Stimulated activated CD4-positive, alpha-beta T cell treated with anti-CD3 and anti-CD28 coated beads, Interleukin-1b, Interleukin-23, amount 100 ng/mL, for 1 hour (primary cell): ENCODE measurements at places on chromosomes 12 and 14.

- DNase-seq: no peak
Measured at GRCh38 chr12:108594-108993, 42.0 kb downstream of the IQSEC3 start.

GRCh38 chr14:98512501-98513251, 759.3 kb downstream of the BCL11B start:
- no peak for DNase-seq

DNA sequence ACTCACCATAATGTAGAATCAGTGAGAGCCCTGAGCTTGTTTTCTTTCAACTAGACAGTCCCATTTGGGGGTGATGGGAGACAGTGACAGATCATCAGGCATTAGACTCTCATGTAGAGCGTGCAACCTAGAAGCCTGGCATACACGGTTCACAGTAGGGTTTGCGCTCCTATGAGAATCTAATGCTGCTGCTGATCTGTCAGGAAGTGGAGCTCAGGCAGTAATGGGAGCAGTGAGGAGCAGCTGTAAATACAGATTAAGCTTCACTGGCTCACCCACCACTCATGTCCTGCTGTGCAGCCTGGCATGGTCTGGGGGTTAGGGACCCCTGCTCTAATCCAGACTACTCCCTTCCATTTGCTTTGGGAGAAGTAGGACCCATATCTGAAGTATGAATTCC, 55.6 kb downstream of the FNTB start:
- no peak for DNase-seq

DNA sequence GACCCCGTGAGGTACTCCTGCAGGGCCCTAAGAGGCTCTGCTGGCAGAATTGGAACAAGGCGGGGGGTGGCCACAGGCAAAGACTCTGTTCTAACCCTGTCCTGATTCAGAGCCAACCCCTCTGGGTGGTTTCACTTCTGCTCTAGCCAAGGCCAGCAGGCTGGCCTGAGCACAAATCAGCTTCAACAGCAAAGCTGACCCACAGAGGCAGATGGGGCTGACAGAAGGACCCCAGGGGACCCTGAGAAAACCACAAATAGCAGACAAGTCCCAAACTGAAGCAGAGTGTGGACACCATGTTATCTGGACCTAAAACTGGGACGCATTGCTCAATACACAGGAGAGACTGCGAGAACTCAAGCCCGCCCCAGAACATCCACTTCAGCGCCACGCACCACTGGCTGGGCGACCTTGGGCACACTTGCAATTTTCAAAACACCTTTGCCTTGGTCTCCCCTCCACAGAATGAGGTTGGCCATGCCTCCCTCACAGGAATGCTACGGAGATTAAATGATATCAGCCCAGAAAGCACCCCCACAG, 76.4 kb upstream of the DICER1 start:
- no peak for DNase-seq

DNA sequence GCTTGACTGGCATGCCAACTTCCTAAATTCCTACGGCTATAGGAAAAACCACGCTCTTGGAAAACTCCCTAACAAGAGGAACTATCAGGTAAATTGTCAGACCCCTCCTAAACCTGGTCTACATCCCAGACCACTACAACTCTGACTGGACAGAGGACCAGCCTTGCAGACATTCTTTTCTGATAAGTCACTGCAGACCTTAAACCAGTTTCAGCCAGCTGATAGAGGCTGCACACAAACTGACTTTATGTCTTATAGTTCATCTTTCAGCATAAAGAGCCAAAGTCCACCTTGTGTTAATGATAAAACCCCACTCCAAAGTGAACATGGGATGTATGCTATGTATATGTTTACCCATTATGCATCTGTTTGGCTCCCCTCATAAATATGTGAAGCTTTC, 166.6 kb downstream of the KTN1 start:
- DNase-seq: no peak

DNA sequence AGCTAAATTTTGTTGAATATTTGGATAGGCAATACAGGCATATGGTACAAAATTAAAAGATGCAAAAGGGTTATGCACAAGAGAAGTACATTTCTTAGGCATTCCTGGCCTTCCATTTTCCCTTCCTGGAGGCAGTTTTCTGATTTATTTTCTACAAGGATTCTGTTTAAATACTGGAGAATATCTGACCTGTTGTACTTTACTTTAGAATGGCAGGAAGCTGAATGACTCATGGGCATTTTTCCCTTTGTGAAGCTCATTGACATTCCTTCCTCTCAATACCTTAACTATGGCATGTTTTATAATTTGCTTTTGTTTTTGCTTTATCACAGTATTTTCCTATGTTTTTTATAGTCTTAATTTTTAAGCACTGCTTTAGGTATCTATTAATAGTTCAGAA, 62.7 kb downstream of the RCOR1 start:
- DNase-seq: no peak

- DNase-seq: no peak
Measured at GRCh38 chr12:112368856-112369255, 13.4 kb downstream of the HECTD4 start.

DNA sequence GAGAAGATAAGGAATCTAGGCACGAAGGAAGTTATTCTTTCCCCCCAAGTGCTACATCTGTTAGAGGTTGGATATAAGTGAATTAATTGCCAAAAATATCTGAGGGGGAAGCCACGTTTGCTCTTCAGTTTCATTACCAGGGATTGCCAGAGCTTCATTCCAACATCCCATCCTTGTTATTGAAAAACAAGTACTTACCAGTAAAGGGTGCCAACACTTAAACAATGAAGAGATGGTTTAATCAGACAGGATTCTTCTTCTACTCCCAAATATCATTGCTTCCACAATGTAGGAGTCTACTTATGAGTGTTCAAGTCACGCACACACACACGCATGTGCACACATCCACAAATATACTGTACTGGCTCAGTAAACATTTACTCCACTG, 312.4 kb downstream of the RPAP3 start:
- DNase-seq: no peak

DNA sequence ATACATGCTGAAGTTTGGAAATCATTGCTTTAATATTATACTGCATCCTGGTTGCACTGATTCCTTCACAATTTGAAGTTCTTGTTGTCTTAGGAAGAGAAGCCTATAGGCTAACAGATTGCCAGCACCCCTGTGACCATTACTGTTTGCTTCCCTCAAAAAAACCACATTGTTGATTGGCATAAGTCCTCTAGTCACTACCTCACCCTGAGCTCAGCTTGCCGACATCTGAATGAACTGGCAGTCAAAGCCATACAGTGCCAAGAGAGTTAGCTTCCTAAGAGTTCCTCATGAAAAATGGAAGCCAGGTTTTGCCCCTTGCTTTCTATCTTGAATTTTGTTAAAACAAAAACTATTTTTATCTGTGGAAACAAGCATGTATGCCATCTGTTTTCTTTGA, 276.1 kb downstream of the SYT1 start:
- no peak for DNase-seq
